Inflammatory macrophage treated with lipopolysaccharide for 1 hour (primary cell): ENCODE measurements at places on chromosomes 6 and 20.
A peak's percentile ranks its signal among the peaks of the same experiment; 100 is the strongest.

- DNase-seq = no peak
Observed at GRCh38 chr20:25229486-25230165, 18.3 kb upstream of the PYGB start.

DNA sequence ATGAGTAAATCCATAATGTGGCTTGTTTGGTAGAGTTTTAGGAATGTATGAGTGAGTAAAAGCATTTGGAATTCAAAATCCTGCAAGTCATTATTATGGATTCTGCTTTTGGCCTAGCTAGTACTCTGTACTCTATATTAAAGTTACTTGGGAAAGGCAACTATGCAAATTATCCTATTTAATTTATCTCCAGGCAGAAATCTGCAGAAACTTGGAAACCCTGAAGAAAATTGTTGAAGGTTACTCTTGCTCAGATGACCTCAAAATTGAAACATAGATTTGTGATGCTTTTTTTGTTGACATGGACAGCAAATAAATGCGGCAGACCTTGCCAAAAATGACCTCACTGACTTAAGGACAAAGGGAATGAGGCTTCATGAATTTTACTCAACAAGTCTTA is 477.1 kb upstream of the EYS start:
- DNase-seq = no peak

GRCh38 chr6:118283766-118284165 is 264.3 kb upstream of the PLN start:
- peak; percentile 35 for DNase-seq

- DNase-seq = no peak
Observed at GRCh38 chr6:104526376-104526775, 333.3 kb downstream of the HACE1 start.

DNA sequence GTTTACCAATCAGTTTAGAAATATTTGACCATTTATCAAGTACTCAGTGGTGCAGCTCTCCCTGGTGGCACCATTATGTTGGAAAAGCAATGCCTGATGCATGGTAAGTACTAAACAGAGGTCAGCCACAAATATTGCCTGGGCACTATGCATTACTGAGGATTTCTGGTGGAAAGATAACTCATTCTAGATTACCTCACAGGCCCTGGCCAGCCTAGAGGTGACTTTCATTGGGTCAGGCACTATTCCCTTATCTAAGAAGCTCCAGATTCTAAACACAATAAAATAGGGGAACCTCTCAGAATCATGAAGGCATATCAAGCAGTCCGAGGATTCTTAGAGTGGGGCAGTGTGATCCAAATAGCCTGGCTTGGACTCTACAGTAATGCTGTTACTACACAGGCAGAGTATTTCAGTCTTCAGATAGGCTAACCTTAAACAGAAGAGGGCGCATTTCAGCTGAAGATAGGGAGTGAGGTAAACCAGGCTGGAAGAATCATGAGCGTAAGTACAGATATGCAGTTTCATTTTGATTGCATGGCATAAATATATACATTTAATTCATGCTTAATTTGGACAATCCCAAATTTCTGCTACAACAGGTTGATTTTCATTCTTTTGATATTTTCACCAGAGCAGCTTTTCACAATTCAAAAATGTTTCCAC is 12.1 kb downstream of the LGSN start:
- peak; percentile 17 for DNase-seq

DNA sequence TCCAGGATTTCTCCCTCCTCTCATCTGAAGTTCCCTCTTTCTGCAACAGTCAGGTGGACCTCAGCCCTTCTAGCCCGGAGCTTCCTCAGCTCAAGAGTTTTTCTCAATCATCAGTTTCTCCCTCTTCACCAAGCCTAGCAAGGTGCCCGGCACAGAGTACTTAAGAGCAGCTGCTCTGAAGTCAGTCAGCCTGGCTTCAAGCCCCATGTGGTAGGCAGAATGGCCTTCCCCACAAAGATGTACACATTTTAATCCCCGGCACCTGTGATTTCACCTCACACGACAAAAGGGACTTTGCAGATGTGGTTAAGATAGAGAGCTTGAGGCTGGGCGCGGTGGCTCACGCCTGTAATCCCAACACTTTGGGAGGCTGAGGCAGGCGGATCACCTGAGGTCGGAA is 15.1 kb upstream of the RBPJL start:
- no peak for DNase-seq

DNA sequence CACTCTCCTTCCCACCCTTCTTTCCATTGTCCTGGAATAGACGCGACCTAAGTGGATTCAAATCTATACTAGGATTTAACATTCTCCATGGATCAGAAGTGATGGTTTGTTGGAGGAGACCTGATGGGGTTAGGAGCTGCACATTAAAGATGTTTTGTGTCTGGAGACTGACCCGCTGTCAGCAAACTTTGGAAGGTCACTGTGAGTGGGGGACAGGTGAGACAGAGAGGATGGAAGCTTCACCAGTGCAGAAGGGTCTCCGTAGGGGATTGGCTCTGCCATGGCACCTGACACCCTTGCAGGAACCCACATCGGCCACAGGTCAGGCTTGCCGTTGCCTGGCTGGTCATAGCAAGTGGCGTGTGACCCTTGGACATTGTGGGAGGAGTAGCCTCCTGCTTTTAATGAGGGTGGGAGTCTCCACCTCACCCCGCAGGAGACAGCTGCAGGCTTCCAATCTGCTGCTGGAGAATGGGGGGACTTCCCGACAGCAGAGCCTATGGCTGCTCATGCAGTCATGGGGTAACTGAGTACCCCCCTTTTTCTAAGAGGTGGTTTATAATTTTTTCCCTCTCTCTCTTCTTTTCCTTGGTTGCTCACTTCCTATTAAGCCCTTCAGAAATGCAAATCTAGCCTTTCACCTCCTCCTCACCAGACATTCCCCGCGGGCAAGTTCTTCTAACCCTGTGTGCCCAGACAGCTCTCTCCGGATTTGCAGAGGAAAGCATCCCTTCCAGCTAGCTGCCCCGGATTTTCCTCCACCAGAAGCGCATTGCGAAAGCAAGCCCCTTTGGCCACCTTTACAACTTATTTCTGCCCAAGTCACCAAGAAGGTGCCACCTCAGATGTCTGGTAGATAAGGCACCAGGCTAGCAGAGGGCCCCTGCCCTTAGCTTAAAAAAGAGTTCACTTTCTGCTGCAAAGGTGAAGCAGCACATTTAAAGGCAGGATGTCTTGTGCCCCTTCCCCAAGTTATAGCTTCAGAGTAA is 53.5 kb downstream of the DACT2 start:
- no peak for DNase-seq

- DNase-seq = no peak
Observed at GRCh38 chr6:24759718-24760117, 15.0 kb upstream of the GMNN start.

- DNase-seq = no peak
Observed at GRCh38 chr6:158633127-158633526, 11.4 kb downstream of the DYNLT1 start.

- no peak for DNase-seq
Observed at GRCh38 chr6:25178336-25179035, 100.7 kb upstream of the CARMIL1 start.

DNA sequence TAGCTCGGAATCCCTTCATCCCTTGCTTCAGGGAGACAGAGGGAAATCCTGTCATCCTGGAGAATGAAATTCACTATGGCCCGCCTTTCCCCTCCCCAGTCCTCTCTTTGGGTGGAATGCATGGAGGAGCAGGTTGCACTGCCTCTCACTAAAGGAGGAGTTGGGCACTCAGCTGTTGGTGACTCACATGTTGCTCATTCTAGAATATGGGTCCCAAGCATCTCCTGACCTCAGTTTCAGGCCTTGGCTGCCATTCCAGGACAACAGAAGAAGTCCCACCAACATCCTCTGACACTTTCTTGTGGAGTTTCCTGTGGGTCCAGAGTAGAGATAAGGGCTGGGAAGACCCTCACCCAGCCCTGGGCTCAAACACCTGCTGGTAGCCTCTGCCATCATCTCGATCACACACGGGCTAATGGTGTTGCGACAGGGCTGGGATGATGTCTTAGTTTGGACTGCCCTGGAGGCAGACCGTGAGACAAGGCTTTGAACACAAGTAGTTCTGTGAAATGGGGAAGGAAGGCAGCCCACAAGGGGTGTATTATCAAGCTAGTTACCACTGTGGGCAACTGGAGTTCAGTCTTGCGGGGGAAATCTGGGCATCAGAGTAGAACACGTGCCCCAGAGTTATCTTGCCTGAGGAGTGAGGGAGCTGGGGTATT is 52.4 kb upstream of the RNF24 start:
- DNase-seq = peak; percentile 50

GRCh38 chr6:147105786-147106185 is 98.4 kb upstream of the STXBP5 start:
- DNase-seq = no peak

DNA sequence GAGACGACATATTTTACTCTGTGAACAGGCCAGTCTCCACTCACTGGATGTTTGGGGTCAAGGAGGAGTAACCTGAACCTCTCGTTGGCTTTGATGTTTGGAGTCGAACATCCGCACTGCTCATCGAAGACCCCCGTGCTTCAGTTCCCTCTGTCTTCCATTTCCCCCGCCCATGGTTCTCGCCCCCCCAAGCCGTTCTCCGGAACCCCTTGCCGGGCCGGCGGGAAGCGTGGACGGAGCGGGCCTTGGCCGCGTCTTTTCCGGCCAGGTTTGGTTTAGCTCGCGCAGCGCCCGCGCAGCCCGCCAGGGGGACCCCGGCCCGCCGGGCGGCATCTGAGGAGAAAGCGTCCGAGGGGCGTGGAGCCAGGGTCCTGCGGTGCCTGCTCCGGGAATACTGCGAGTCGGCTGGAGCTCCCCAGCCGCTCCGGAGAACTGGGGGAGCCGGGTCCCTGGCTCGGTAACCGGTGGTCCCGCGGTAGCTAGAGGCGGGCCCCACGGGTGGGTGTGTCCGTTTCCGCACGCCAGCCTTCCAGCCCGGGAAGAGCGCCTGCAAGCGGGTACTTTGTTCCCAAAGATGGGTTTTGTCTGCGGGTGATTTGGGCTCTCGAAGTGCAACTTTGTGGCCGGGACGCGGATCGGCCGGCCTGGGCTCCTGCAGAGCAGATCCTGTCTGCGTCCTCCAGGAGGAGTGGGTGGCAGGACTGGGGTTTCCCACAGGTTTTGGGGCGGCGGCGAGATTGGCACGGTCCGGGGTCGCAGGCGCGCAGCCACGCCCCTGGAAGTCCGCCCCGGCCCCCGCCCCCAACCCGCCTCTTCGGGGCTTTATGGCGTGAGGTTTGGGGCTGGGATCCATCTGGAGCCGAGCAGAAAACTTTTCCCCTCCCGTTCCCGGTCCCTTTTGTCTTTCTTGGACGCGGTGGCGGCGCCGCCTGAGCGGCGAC is at the start of gene TMEM200A:
Gene TMEM200A, plus strand, starts transcription at position 852 of the 941 bp plus-strand sequence. CDS start 74,406 bp downstream, outside the sequence.
- no peak for DNase-seq

DNA sequence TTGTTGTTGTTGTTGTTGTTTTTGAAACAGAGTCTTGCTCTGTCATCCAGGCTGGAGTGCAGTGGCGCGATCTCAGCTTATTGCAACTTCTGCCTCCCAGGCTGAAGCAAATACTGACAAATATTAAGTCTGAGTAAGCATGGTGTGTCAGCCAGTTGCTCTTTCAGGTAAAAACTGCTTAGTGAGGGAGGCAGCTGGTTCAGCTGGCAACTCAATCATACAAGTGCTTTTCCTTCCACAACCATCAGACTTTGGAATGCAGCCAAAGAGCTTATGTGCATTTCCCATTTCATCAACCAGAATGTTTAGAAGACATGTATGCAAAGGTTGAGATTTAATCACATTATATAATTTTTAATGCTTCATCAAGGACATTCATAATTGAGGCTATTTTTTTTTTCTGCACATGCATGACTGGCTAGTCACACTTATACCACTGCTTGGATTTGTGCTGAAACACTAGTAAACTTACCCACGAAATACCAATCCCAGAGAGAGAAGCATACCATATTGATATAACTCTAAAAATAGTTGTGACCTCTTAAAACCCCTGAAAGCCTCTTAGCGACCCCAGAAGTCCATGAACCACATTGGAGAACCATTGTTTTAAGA is 56.0 kb downstream of the CLIC5 start:
- DNase-seq = no peak

GRCh38 chr6:51099201-51099600 is 280.5 kb downstream of the TFAP2B start:
- no peak for DNase-seq

GRCh38 chr6:143376861-143377260 is 73.6 kb downstream of the ADAT2 start:
- no peak for DNase-seq

DNA sequence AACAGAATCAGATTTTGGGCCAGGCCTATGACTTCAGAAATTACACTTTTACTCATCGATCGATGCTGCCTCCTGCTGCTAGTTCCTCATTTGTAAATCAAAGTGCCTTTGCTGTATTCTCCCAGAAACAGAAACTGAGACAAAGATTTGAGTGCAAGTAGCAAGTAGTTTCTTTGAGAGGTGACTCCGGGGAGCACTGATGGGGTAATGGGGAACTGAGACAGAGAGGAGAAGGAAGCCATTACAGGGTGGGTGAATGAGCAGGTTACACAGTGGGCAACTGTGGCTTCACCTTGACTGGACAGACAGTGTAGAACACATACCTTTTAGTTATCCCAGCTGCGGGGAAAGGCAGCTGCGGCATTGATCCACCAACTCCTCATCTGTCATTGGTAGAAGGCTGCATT is 9.7 kb upstream of the CD40 start:
- peak; percentile 75 for DNase-seq

GRCh38 chr6:128655978-128656498 is 135.6 kb upstream of the PTPRK start:
- no peak for DNase-seq

GRCh38 chr6:25010176-25010575 is 74.4 kb upstream of the RIPOR2 start:
- no peak for DNase-seq

DNA sequence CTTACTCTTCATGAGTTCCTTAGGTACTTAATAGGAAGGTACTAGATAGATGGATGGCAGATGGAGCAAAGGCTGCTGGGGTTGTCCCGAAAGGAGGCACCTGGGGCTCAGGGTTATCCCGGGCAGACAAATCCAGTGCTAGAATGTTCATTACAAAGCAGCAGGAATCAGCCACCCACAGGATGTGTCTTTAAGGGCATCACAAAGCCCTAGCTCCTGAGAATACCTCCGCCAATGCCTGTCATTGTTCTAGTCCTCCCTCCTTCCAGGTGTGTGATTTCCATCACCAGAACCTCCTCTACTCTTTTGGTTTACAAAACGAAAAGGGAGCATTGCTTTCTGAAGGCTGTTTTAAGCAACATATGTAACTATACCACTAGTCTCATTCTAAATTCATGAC is 138.1 kb downstream of the KIF6 start:
- DNase-seq = no peak

- DNase-seq = no peak
Observed at GRCh38 chr6:88134575-88134974, 31.6 kb downstream of the CNR1 start.

- DNase-seq = peak; percentile 50
Observed at GRCh38 chr20:60137657-60138245, 179.5 kb downstream of the CDH26 start.

DNA sequence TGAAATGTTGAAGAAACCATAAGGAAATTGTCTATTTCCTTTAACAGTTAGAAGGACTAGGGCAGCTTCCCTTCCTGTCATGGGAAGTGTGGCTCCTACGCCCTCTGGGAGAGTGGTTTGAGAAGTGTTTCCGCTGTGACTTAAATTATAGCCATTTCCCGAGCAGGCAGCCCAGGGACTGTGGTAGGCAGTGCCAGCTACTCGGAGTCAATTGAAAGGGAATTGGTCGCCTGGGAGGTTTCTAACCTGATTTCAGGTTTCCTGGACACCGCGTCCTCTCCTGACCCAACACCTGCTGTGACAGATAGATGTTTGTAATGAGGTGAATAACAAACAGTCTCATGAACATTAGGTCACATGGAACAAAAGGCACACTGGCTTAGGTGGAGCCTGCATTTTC is 256.1 kb upstream of the PLCB4 start:
- peak; percentile 15 for DNase-seq
